ENCODE measurements at places on chromosomes 7 and 10.

DNA sequence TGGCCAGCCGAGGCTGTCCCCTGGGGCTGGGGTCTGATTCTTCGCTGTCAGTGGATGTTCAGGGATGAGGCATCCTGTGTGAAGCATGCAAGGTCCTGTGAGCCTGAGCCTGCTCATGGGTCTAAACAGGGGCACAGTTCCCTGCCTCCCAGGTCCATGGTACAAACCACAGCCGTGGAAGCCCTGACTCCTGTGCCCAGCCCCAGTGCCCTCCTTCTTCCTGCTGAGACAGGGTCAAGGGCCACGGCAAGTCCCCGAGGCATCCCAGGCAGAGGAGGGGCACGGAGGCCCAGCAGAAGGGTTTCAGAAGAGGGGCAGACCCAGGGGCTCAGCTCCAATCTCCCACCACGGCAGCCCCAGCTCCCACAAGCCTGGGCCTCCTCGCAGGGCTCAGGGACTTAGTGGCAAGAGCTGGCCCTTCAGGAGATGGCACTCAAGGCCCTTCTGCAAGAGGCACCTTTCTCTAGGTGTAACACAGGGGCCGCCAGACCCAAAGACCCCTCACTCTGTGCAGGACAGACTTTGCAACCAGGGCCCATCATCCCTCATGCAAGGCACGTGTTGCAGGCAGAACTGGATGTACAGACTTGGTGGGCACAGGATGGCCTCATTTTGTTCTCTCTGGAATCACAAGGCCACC, 248.8 kb downstream of the TCERG1L start:
- DNase-seq: no peak

DNA sequence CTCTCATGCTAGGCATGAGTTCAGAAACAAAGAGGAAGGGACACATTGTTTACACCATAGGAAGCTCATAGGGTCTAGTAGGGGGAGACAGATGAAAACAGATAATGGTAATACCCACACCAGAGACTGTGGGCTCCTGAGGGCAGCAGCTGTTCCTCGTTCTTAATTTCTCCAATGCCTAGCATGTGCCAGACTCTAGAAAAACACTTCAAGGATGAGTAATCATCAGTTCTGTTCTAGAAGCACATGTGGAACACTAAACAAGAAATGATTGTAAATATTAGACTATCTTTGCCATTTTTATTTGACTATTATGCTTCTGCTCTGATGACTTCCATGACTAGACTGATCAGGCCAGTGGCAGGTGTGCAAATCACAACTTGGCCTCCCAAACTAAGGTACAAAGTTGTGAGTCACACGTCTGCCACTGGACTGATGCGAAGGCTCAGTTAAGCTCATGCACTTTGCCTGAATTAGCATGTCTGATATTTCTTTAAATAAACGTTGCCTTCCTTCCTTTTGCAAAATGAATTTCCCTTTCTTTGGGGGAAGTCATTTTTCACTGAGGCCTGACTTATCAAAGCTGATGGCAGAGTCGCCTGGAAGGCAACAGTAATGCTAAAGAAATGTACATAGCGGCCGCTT, 89.2 kb upstream of the FGL2 start:
- no peak for DNase-seq

DNA sequence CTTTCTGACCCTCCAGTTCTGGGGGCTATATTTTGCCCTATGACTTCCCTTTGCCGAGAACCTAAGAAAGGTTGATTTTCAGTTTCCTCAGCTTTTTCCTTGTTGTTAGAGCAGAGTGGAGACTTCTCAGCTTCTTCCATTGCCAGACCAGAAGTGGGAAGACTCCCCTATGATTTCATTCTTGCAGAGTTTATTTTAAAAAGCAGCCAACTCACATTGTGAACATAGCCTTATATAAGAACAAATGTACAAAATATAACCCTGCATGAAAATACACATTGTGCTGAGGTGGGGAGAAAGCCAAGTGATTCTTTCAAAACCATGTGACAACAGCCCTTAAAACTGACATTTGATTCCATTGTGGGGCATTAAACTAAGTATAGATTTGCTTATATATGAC, 33.8 kb upstream of the FZD8 start:
- no peak for DNase-seq

- DNase-seq: no peak
These were observed 80.6 kb downstream of the SNX10 start for GRCh38 chr7:26372249-26372648.

DNA sequence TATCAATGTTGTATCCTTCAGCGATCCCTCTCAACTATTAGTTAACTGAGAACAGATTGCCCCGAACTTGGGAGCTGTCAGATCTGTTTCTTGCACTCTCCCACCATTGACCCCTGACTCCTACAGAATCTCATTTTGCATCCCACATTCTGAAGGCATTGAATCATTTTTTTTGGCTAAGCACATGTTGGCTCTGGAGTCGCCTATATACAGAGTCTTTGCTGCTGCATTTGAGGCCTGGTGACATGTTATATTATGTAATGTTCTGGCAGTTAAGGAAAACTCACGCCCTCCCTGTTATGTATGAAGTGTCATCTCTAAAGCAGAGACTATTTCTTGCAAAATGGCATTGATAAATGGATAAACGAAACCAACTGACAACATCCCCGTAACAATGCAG, 159.2 kb upstream of the ITGB1 start:
- no peak for DNase-seq

GRCh38 chr10:12862459-12862858, 139.1 kb downstream of the CCDC3 start:
- DNase-seq: no peak

- DNase-seq: no peak
These were observed 369.9 kb upstream of the NRP1 start for GRCh38 chr10:33704214-33704830.

DNA sequence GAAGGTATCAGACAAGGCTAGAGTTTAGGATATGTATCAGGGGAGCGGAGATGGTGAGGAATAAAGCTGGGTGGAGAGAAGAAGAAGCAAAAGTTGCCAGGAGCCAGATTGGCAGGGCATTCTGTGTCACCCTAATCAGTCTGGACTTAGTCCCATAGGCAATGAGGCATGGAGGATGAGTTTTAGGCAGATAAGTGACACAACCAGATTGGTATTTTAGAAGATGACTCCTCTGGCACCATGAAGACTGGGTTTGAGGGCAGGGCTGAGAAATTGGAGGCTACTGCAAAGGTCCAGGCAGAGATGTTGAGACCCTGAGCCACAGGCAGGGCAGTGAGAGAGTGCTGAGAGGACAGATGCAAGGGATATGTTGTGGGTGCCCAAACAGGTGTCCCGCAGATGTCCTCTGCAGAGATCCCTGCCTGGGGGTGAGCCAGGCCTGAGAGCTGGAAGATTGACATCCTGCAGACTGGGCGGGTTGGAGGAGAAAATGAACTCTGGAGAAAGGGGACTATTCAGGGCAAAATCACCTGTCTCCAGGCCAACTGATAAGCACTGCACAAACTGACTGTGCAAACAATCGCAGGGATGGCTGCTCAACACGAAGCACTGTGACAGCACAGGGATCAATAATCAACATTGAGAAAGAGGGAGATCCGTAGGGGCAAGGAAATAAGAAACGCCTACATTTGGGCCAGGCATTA, 11.9 kb upstream of the HABP2 start:
- no peak for DNase-seq

GRCh38 chr10:17647326-17647725, 3.4 kb downstream of the STAM start:
- no peak for DNase-seq

DNA sequence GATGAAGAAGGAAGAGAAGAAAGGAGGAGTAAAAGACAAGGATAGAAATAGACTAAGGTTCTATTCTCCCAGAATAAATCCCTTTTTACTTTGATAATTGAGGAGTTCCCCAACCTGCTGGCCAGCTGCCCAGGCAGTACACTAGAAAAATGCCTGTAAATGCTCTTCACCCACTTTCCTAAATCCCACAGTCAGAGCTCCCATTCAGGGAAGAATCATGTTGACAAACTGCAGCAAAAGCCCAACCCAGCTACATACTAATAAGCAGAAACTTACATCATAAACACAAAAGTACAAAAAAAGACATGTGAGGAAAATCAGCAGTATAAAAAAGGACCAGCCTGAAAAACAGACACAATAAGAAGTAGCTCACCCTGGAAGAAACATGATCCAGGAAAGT, 15.8 kb upstream of the KDM7A start:
- DNase-seq: no peak

All from epithelial cell of prostate (primary cell).